ENCODE measurements at places on chromosomes 7 and 10. TPM values are rescaled to one million over a fixed set of nuclear protein-coding genes. Genes with fewer than 3 reads are reported as not detected.
A peak's percentile ranks its signal among the peaks of the same experiment; 100 is the strongest.

TYW1B gene
- total RNA-seq: 5.6 TPM

DNA sequence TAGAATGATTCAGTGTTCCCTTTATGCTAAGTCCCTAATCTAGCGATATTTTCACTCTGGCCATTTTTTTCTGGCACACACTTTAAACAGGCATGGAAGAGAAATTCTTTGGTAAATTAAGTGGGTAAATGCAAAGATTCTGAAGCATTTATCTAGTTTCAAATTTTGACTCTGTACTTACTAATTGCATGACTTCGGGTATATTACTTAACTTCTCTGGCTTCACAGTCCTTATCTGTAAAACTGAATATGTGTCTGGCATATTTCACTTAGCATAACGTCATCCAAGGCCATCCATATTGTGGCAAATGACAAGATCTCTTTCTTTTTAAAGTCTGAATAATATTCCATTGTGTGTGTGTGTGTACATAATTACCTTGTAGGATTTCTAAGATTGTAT is 114.5 kb downstream of the MBL2 start:
- H3K4me3 ChIP-seq: no peak overlapping the region
- H3K27me3 ChIP-seq: no peaks in the 10 kb centered on the region
- peaks cover 15% of the 10 kb centered on the region for H3K4me1 ChIP-seq
- H3K27ac ChIP-seq: no peak overlapping the region
- H3K36me3 ChIP-seq: no peaks in the 10 kb centered on the region

GRCh38 chr7:130216750-130217149 is 9.1 kb downstream of the SSMEM1 start:
- no peak overlapping the region for H3K27ac ChIP-seq
- peaks cover 3% of the 10 kb centered on the region for H3K27me3 ChIP-seq
- DNase-seq: no peak
- H3K36me3 ChIP-seq: no peaks in the 10 kb centered on the region
- H3K4me1 ChIP-seq: no peaks in the 10 kb centered on the region
- H3K4me3 ChIP-seq: no peak overlapping the region

- DNase-seq: no peak
- no peak overlapping the region for H3K4me3 ChIP-seq
- no peaks in the 10 kb centered on the region for H3K4me1 ChIP-seq
- H3K27ac ChIP-seq: no peak overlapping the region
- no peaks in the 10 kb centered on the region for H3K36me3 ChIP-seq
Observed at GRCh38 chr7:1744296-1745017, 74.4 kb downstream of the ELFN1 start.

- no peak overlapping the region for H3K27ac ChIP-seq
- H3K27me3 ChIP-seq: no peaks in the 10 kb centered on the region
- DNase-seq: no peak
Observed at GRCh38 chr10:130047336-130047735, 63.3 kb downstream of the C10orf143 start.

GRCh38 chr7:36303202-36304098 is 86.2 kb upstream of the ANLN start:
- no peak overlapping the region for H3K4me3 ChIP-seq
- H3K4me1 ChIP-seq: peaks cover 37% of the 10 kb centered on the region
- no peak for DNase-seq
- no peaks in the 10 kb centered on the region for H3K27me3 ChIP-seq

- H3K4me3 ChIP-seq: no peak overlapping the region
- no peaks in the 10 kb centered on the region for H3K4me1 ChIP-seq
- no peak for DNase-seq
- no peaks in the 10 kb centered on the region for H3K27me3 ChIP-seq
- no peak overlapping the region for H3K27ac ChIP-seq
Observed at GRCh38 chr10:27451054-27451453, 53.0 kb upstream of the RAB18 start.

DNA sequence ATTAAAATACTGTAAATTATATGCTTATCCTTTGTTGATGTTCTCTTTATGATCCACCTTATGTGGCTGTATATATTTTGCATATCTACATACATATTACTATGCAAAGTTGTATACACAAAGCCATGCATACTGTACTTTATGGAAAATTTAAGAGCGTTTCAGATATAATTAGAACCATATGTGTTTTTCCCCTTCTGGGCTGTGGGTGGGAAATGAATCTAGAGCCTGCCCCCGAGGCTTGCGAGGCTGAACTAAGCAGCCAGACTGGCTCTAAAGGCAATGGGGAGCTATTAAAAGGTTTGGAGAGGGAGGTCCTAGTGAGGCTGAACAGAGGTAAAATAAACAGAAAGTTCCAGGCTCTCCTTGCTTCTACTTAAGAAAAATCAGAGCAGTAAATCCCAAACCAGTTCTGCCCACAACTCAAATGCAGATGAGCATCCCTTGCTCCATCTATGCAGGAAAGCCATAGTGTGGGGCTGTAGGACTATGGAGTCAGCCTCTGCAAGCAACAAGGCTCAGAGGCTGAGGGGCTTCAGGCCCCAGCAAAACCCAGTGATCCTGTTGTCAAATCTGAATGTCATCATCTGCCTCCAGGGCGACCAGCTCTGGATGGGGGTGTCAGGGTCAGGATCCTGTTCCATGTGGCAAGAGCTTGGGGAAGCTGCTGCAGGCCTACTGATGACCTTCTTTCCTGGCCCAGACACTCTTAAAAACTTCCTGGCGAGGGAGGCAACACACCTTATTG is 14.1 kb upstream of the DDIT4 start:
- peak overlapping the region; percentile 99 for H3K27ac ChIP-seq
- peaks cover 68% of the 10 kb centered on the region for H3K4me1 ChIP-seq
- no peaks in the 10 kb centered on the region for H3K27me3 ChIP-seq
- DNase-seq: no peak

- DNase-seq: no peak
- H3K27ac ChIP-seq: no peak overlapping the region
- peaks cover 61% of the 10 kb centered on the region for H3K4me1 ChIP-seq
- no peaks in the 10 kb centered on the region for H3K36me3 ChIP-seq
Observed at GRCh38 chr10:70445718-70446657, 4.5 kb upstream of the NODAL start.

- H3K27me3 ChIP-seq: no peaks in the 10 kb centered on the region
- H3K27ac ChIP-seq: peak overlapping the region; percentile 42
- peaks cover 19% of the 10 kb centered on the region for H3K4me1 ChIP-seq
- no peak overlapping the region for H3K4me3 ChIP-seq
Observed at GRCh38 chr10:119758448-119759195, 32.8 kb downstream of the INPP5F start.

All from WTC11 (cell line).